ENCODE measurements at places on chromosomes 2 and 18. TPM values are rescaled to one million over a fixed set of nuclear protein-coding genes. Genes with fewer than 3 reads are reported as not detected.

GYPC gene
- total RNA-seq, result not detected

ARHGAP15 gene
- not detected for total RNA-seq

SLC39A10 gene
- total RNA-seq, result 23.2 TPM

SLC66A2 gene
- 18.2 TPM for total RNA-seq

TUBA3D gene
- not detected for total RNA-seq

MOB4 gene
- 42.6 TPM for total RNA-seq

OSR1 gene
- 4.6 TPM for total RNA-seq
